ENCODE measurements at places on chromosomes 5 and 9. TPM values are rescaled to one million over a fixed set of nuclear protein-coding genes. Genes with fewer than 3 reads are reported as not detected.

The PPP1R26 gene
- 23.7 TPM for total RNA-seq

DNA sequence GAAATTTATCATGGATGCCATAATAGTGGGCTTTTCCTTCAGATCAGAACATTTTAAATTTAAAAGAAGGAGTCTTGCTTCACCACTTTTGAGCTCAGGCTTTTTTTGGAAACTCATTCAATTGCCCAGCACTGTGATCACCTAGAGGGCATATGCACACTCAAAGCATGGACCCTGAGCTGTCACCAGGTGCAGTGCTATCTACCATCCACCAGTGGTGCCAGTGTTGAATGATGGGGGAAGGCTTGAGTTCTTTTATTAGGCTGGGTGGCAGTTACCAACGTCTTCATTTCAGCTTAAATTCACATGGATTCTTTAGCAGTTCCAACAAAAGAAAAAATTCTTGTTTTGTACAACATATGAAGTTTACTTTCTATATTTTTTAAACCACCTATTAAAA, 164.1 kb downstream of the CFAP90 start:
- DNase-seq, result no peak

DNA sequence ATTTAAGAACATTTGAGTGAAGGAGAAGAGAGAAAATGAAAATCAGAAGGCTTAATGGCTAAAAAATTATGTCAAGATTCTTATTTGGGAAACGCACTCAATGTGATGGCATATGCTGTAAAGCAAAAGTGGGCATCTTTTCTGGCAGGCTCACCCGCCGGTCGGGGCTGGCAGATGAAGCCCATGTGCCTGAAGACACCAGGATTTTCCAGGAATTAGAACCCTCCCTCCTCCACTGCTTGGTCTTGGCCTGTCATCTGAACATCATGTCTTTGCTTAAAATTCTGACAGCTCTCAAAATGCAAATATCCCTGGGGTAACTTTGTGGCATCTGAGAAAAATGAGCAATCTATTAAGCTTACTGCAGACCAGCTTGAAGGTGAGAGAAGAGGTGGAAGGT, 337.9 kb downstream of the IRX1 start:
- DNase-seq, result no peak

- DNase-seq, result no peak
Measured at GRCh38 chr5:66840511-66841013, 244.4 kb downstream of the MAST4 start.

GRCh38 chr5:1502046-1502736, 21.6 kb downstream of the LPCAT1 start:
- DNase-seq, result no peak

- no peak for DNase-seq
Measured at GRCh38 chr9:29556317-29556716, 1983.0 kb upstream of the C9orf72 start.

The SLC12A7 gene
- total RNA-seq, result 42.0 TPM

DNA sequence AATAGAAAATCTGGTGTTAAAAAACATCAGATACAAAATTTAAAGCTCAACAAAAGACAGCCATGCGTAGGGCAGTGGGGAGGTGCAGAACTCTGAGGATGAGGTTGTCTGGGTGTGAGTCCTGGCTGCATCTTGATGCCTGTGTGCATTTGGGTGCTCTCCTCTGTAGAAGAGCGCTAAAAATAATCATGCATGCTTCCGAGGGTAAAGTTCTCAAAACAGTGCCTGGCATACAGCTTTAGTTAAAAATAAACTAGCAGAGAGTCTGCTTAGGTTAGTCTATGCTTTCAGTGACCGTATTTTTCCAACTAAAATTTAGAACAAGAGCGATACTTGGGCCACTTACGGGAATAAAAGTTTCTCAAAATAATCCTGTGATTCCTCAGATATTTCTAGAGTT, 55.5 kb upstream of the SPATA31C2 start:
- no peak for DNase-seq

DNA sequence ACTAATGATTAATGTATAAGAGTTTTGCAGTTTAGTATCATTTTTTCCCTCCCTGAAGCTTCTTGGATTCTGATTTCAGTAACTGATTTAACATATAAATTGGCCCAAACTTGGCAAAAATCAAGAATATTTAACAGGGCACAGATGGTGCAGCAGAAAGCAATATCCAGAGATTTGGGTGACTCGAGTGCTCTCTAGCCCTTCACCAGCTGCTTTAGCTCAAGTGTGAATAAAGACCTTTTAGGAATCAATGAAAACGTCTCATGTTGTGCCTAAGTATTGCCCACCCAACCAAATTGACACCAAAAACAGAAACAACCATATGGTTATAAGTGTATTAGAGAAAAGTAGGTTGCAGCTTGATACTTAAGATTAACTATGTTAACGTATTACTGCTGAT, 933.4 kb upstream of the PTPRD start:
- DNase-seq, result no peak

The C1QTNF2 gene
- total RNA-seq, result not detected

The TSTD2 gene
- total RNA-seq, result 21.4 TPM

DNA sequence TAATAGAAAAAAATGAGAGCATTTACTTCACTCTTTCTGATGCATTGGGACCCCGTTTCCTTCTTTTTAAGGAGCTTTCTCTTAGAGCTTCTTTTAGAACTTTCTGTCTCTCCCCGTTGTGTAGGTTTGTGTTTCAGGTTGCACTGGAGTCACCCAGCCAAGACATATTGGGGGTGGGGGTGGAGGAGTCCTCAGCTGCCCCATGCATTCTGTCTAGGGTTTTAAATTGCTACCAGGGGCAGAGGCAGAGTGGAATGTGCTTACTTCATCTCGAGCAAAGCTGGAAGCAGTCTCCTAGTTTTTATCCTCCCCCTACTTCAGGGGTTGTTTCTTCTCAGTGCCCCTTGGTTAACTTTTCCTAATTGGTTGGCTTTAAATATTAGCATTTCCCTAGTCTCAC, 9.4 kb downstream of the OR2K2 start:
- DNase-seq, result no peak

DNA sequence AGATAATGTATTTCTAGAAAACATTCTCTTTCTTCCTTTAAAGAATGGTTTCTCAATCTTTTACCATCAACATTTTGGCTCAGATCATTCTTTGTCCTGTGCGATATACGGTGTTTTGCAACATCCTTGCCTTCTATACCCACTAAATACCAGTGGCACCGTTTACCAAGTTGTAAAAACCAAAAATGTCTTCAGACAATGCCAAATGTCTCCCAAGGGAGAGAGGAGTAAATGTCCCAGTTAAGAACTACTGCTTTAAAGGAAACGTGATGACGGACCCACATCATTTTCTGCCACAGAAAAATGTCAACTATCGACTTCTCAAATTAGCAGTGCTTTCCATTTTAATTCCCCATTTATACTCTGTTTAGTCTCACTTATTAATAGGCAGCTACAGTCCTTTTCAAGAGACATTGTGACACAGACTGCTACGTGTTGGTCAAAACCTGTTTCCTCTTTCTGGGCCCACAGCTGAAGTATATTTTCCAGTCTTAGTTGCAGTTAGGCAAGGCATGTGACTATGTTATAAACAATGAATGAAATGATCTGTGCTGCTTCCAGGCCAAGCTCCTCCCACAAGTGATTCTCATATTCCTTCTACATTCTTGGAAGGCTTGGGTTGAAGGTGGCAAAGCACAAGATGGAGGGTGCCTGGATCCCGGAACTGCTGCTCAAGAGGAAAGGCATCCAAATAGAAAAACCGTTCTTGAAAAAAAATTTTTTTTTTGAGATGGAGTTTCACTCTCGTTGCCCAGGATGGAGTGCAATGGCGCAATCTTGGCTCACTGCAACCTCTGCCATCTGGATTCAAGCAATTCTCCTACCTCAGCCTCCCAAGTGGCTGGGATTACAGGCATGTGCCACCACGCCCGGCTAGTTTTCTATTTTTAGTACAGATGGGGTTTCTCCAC, 8.8 kb downstream of the PRXL2C start:
- DNase-seq, result no peak

- DNase-seq, result peak; percentile 3
Measured at GRCh38 chr5:43997647-43998272, 391.5 kb downstream of the FGF10 start.

GRCh38 chr5:125408448-125409233, 662.2 kb upstream of the ZNF608 start:
- DNase-seq, result no peak

- no peak for DNase-seq
Measured at GRCh38 chr5:32646061-32646969, 61.0 kb downstream of the SUB1 start.

DNA sequence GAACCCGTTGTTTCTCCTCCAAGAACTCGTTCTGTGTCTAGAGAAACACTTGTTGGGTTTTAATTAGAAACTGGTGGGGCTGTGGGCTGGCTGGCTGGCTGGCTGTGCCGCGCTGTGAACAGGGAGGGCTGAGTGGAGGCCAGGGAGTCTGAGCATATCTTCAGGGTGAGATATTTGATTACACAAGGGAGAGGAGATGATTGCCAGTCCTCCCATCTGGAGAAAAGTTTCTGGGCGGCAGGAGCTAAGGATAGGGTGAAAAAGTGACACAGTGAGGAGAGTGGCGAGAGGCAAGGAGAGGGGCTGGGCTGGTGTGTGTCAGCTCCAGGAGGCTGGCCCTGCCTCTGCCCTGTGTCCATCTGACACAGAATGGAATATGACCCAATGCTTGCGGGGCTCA, 63.0 kb downstream of the GDNF start:
- DNase-seq, result no peak

DNA sequence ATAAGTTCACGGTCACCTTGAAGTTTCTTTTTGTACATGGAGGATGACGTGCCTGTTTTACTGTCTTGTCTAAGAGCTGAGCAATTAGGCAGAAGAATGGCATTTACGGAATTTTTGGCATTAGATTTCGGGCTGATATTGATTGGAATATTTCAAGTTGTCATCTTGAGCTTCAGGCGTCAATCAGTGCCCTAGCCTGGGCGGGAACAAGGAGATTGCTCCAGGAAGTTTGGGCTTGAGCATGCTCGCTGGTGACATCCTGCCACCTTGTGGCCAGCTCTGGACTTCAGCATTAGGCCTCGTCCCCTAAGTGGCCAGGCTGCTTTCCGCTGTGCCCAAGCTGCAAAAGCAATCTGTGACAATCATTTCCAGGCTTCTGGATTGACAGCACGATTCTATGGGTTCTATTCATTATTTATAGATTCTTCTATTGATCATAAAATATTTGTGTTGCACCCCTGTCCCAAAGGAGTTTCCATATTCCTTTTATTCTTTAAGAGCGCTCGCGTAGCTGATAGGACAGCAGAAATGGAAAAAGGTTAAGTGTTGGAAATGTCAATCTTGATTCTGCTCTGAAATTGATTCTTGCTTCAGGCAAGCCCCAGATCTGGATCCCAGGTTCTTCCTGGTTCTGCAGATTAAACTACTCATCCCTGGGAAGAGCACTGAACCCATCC, 79.3 kb downstream of the SLC28A3 start:
- DNase-seq, result peak; percentile 67

The NELFB gene
- 79.8 TPM for total RNA-seq

GRCh38 chr5:75510836-75511434, 494 bp downstream of the CERT1 start:
- DNase-seq, result peak; percentile 61

DNA sequence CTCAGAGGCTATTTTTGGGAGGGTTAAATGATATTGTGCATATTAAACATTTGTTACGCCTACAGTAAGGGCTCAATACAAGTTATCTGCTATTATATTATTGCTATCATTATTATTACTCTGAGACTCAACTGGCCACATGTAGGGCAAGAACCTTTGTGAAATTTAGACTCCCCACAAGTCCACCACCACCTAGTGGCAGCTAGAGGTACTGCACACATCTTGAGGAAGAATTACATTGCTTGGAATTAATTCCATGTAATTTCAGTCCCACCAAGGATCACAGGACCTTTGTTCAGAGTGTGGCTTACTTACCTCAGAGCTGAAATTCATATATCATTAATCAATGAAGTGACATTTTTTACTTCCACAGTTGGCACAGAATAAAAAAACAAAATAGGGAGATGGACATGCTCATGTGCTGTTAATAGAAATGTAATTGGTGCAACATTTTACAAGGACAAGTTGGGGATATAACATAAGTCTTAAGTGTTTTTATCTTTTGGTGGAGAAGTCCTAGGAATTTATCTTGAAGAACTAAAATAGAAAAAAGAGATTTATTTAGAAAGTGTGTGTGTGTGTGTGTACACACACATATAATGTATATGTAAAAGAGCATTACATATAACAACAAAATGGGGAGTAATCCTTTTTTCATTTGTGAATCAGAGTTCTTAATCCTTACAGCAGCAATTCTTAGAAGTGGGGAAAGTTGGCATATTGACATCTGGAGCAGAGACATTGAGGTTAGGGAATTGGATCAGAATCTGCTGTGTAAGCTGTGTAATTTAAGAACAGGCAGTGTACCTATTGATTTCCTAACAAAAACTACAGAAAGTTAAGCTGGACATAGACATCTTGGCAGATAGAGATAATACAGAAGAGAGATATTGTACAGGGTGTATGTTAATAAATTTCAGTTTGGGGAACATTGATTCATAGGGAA, 11.2 kb downstream of the MSANTD3 start:
- peak; percentile 78 for DNase-seq

- DNase-seq, result no peak
Measured at GRCh38 chr5:189976-190365, 1.3 kb upstream of the LRRC14B start.

DNA sequence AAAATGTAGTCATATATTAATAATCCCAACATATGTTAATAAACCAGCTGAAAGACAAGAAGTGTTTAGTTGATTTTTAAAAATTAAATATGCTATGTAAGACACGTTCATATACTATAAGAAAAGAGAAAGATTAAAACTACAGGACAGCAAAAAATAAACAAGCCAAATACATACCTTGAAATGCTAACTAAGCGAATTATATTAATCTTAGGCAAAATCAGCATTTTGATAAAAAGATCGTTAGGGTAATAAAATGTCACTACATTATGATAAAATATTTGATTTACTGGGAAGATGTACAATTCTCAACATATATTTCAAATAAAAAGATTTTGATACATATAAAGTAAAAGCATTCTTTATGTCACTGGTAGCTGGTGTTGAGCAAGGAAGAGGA, 938.3 kb downstream of the PTPRD start:
- no peak for DNase-seq

- no peak for DNase-seq
Measured at GRCh38 chr9:122053567-122054350, 39.3 kb downstream of the TTLL11 start.

GRCh38 chr5:34622098-34622400, 34.1 kb upstream of the RAI14 start:
- DNase-seq, result no peak

DNA sequence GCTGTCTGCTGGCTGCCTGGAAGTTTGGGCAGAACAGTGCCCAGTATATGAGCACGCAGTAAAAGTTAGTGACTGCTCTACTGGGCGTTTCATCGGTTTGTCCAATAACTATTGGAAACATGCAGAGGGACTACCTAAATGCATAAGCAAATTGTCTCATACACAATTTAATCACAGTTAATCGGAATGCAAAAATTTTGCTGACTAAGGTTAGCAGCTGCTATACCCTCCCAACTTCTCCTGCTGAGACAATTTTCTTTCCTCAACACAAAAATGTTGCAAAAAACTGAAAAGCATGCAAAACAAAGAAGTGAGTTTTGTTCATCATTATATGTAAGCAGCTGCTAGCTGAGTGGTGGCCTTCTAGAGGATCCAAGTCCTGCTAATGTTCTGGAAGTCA, 327.5 kb downstream of the SEMA5A start:
- no peak for DNase-seq

The INSL6 gene
- not detected for total RNA-seq

- no peak for DNase-seq
Measured at GRCh38 chr5:138981131-138981530, 106.0 kb upstream of the LRRTM2 start.

The IL9 gene
- total RNA-seq, result not detected

- no peak for DNase-seq
Measured at GRCh38 chr9:134548185-134548584, 93.4 kb upstream of the COL5A1 start.

GRCh38 chr9:135968083-135968476, 6.9 kb upstream of the UBAC1 start:
- DNase-seq, result no peak
